ENCODE measurements at places on chromosomes 12 and 14.
A peak's percentile ranks its signal among the peaks of the same experiment; 100 is the strongest.

DNA sequence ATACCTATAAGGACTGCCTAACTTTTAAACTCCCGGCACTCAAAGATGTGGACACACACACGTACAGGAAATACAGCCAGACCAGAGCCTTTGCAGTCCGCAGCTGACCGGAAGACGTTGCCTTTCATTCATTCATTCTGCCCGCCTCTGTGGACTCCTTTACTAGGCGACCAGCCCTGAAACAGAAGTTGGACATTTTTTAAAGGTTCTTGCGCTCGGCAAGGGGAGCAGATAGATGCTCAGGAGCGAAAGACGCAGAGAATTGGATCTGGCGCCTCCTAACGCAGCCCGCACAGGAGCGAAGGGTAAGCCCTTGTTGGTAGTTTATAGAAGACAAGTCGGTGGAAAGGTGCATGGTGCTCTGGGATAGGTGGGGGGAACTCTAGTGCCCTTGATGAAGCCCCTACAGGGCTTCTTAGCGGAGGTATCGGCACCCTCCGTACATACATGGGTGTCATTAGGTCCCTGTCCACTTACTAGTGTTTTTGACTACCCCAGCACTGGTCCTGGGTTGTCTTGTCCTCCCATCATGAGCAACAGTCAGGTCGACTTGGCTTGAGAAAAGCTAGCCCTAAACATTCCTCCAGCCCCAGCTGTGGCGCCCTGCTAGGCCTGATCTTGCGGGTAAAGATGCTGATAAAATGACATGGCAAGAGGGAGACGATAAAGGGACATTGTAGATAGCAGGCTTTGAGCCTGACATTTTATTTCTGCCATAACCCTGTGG lies at the start of gene KDM2B:
Gene KDM2B, minus strand, starts transcription at position 65 of the 727 bp plus-strand sequence. CDS start 112 bp downstream, outside the sequence.
- DNase-seq: peak; percentile 10

- DNase-seq: no peak
These were observed 129.1 kb downstream of the PLXNC1 start for GRCh38 chr12:94277426-94278000.

DNA sequence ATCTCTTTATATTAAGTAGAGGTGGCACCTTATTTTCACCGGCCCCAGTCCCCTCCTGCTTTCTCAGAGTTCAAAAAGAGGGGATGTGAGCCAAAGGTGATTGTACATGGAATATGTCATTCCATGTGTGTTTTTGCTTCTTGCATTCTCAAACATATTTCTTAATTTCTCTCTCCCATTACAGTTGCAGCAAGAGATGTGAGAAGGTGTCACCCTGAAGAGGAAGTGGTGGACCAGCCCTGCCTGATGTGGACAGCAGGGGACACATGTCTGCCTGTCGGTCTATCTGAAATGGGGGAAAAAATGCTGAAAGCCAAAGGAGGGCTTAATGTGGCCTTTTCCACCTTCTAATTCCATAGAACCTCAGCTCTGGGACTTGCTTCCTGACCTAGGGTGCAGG lies 1.9 kb upstream of the FOXN3 start:
- no peak for DNase-seq

GRCh38 chr14:91817566-91818325 lies 49.6 kb downstream of the TC2N start:
- DNase-seq: no peak

DNA sequence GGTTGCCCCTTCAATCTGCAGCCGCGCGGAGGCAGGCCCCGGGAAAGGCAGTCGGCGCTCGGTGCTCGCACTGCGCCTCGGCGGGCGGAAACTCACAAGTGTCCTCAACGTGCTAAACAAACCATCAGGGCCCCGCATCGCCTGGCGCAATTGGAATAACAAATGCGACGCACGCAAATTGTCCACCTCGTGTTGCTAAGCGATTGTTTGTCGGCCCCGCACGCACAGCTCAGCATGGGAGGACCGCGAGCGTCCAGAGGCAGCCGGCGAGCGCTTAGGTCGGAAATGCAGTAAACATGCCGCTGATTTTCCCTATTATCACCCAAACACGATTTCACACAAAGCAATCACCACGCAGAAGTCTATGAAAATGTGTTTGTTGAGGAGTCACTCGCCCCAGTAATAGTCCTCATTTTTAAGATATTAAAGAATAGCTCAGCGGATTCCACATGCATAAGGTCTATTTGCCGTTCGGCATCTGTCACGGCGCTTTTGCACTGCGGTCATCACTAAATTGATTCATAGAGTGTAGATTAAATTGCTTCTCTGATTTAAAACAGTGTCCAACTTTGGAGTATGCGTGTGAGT lies 3.2 kb upstream of the GSC start:
- no peak for DNase-seq

- no peak for DNase-seq
These were observed 133.4 kb downstream of the SLC6A15 start for GRCh38 chr12:84779169-84779568.

- DNase-seq: peak; percentile 69
These were observed 581 bp downstream of the PAPOLA start for GRCh38 chr14:96502621-96503305.

GRCh38 chr14:105866841-105867321 lies 340.5 kb downstream of the TMEM121 start:
- no peak for DNase-seq

- DNase-seq: peak; percentile 65
These were observed 29.3 kb downstream of the CD9 start for GRCh38 chr12:6229224-6230218.

- DNase-seq: no peak
These were observed 79.2 kb downstream of the FERMT2 start for GRCh38 chr14:52871606-52872005.

GRCh38 chr12:11734580-11735180 lies 85.2 kb downstream of the ETV6 start:
- DNase-seq: no peak

GRCh38 chr14:23047034-23047634 lies 5.1 kb downstream of the PSMB11 start:
- DNase-seq: no peak

DNA sequence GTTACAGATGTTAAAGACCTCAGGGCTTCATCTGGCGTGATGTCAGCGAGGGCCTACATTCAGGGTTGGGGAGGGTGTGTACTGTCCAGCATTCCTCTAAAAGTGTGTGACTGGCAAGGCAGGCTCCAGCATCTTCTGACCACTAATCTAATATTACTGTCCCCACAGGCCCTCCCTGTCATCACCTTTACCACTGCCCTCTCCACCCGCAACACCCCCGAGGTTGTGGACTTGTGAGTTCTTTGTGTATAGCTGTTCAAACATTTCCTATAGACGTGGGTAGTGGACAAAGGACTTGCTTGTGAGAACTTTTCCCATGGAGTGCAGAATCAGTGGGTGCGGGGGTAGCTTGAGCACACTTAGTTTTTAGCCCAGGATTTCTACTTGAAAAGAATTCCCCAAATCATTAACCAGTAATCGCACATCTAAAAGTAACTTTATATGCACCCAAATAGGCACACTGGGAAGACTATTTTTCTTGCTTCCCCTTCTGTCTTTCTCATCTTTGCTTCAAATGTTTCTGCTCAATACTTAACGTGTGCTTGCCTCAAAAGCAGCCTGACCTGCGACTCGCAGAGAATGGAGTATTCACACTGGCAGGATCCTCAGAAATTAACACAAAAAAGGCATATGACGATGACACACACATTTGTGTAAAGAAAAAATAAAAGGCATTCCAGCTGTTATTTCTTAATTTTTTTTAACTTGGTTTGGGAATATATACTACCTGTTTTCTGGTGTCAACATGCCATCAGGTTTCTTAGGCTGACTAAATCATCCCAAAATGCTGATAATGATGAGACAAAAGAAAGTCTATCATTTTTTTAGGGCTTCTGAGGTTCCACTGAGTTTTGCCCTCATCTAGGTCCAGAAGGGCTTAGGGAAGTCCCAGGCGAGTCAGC lies 158.4 kb upstream of the HIF1A start:
- DNase-seq: no peak

DNA sequence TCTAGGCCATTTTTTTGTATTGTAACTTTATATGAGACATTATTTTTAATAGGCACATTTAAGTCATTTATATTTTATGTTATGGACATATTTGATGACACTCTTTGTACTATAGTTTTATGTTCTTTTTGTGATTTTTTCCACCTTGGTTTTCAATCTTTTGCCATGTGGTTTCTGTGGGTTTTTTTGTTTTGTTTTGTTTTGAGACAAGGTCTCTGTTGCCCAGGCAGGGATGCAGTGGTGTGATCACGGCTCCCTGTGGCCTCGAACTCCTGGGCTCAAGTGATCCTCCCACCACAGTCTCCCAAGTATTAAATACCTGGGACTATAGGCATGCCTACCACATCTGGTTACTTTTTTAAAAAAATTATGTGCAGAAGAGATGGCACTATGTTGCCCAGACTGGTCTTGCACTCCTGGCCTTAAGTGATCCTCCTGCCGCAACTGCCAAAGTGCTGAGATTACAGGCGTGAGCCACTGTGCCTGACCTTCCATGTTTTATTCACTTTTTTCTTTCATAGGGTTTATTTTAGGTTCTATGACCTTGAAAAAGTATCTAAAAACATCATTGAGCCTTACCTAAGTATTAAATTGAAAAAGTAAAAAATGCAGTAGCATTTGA lies 16.3 kb downstream of the MSRB3 start:
- no peak for DNase-seq

- no peak for DNase-seq
These were observed 136.7 kb upstream of the EGLN3 start for GRCh38 chr14:34087571-34087970.

GRCh38 chr12:110794623-110795280 lies 52.0 kb upstream of the CCDC63 start:
- no peak for DNase-seq
